Activated CD4-positive, CD25-positive, alpha-beta regulatory T cell treated with anti-CD3 and anti-CD28 coated beads, Interleukin-2, amount 50 U/mL, for 72 hours (primary cell): ENCODE measurements at places on chromosomes 13 and 19.

DNA sequence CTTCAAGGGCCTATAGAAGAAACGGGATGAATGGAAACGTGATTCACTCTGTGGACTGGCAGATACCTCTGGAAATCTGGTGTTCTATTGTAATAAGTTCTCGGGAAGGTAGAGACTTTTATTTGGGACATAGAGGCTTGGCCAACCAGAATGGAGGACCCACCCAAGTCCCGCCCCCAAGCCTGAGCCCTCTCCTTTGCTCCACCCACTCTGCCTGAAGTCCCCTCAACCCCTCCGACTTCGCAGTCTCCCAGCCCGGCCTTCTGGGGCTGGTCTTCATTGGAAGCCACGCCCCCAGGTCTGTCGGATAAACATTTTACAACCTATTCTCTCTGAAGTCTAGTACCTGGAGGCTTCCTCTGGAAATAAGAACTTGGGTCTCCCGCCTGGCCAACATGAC, 16.9 kb downstream of the FBXL12 start:
- DNase-seq, result no peak

GRCh38 chr13:73325723-73326558, 267.1 kb downstream of the KLF5 start:
- DNase-seq, result no peak

GRCh38 chr13:97895383-97895782, 58.1 kb upstream of the IPO5 start:
- DNase-seq, result no peak

DNA sequence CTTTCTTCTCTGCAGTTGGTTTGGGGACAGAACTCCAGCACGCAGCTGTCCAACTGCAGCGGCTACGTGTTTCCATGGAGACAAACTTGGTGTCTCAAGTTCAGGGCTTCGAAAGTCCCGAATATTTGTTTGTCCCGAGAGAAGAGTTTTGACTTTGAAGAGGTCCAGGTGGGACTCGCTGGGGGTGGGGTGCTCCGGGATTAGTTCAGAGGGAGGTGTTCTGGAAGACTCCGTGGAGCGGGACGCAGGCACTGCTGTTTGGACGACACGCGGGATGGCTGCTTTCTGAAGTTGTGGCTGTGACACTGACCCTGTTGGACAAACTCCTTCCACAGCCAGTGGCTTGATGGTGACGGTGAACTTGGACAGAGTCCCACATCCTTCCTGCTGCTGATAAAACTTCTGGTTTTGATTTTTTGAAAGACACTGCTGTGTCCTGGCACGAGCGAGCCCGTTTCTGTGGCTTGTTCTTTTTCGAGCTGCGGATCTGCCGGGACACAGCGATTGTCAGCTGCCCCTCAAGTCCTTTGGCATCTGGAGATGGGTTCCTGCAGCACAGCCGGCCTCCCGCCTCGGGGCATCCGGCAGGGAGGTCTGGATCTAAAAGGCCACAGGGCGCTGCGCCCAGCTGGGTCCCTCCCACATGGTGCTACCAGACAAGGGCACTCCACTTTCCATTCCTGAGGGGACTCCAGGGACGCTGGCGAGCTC, 15.9 kb upstream of the RANBP3 start:
- no peak for DNase-seq

DNA sequence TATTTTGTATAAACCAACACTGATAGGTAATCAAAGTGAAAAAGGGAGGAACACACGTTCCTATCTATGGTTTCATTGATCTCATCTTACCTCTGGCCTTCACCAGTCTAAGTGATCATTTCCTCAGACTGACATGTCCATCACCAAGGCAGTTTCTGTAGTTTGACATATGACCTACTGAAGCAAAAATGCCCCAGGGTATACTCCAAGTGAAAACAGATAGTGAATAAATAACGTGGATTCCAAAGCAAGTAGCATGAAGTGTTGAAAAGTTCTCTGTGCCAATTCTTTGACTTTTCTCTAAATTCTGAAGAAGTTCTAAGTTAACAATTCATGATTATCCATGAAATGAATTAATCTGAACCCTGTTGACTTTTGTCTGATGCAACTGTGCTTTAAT, 334.2 kb upstream of the SGCG start:
- no peak for DNase-seq

DNA sequence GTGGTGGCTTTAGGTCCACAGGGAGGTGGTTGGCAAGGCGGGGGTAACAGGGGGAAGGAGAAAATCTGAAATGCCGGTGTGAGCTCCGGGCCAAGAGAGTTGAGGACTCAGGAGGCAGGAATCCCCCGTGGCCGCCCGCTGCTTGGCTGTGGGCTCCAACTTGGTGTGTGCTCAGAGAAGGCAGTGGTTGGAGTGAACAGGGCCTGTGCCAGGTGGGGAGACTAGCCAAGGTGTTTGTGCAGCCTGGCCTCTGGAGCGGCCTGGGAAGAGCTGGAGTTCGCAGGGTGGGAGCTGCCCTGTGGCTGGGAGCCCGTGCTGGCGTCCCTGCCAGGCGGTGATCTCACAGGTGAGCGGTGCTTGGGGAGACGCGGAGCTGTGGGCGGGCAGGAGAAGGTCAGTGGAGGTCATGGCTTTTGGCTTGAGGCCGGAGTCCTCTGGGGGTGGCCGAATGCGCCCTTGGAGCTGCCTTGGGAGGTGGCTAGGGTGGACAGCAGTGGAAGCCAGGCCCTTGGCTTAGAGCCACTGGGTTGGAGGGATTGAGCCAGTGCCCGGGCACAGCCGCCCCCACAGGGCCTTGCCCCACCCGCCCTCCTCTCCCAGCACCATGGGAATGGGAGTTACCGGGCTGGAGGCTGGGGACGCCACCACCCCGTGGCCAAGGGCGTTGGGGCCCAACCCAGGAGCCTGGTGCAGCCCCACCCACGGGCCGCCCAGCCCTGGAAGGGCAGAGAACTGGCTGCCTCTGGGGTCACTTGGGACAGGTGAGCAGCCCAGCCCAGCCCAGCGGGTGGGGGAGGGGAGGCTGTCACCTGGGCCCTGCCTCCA, 7.1 kb upstream of the CIRBP start:
- DNase-seq, result no peak

GRCh38 chr19:7397687-7398086, 49.0 kb downstream of the ARHGEF18 start:
- no peak for DNase-seq

- DNase-seq, result no peak
These were observed 20.6 kb upstream of the METTL21C start for GRCh38 chr13:102715447-102715846.

GRCh38 chr13:78592584-78592983, 10.8 kb downstream of the POU4F1 start:
- no peak for DNase-seq

DNA sequence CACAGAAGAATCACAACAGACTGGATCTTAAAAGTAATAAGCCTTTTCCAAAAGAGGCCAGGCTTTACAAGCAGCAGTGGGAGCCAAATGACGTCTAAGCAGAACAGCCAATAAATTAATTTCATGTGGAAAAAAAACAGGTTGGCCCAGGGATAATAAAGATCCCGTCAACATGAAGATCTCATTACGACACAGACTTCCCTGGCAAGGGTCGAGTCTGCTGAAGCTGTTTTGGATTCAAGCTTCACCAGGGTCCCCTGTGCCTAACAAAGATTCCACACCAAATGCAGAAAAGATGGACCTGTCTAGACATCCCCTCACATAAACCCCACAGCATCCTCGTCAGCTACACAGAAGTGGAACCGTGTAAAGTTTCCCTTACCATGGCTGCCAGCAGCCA, 215.1 kb upstream of the ZNF507 start:
- no peak for DNase-seq

- DNase-seq, result no peak
These were observed 105.3 kb downstream of the STARD13 start for GRCh38 chr13:33180122-33180804.

- no peak for DNase-seq
These were observed 63.4 kb downstream of the EFNB2 start for GRCh38 chr13:106471957-106472543.

DNA sequence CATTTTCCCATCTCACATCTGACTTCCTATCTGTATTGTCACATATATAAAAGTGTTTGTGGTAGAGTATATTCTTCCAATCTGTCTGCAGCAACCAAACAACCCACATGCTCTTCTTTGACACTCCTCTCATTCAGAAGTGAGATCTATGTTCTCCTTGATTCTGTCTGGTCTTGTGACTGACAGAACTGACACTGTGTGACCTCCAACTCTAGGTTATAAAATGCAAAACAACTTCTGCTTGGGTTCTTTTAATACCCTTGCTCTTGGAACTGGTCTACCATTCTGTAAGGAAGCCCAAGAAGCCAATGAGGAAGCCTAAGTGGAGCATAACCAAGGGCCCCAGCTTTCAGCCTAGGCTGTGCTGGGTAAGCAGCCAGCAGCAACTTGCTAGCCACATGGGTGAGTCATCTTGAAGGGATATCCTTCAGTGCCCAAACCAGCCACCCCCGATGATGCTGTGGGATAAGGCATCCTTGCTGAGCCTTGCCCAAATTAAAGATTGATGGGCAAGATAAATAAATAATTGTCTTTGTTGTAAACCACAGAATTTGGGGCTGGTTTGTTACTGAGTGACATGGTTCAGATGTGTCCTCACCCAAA, 18.4 kb upstream of the ITM2B start:
- no peak for DNase-seq

DNA sequence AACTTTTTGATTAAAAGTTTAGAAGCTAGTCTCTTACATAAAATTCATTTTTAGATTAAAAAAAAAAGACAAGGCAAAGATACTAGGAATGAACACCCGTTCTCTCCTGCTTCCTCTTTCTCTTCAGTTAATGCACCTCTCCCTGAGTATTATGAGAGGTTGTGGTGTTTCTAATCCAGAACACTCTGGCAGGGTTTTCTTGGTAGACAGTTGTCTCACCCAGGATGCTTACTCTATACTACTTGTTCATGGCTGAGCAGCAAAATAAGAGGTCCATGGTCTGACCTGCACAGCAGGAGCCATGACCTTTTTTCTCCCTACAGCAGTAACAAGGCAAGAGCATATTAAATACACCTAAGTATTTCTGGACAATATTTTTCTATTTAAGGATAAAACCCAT, 62.0 kb downstream of the MICU2 start:
- DNase-seq, result no peak

DNA sequence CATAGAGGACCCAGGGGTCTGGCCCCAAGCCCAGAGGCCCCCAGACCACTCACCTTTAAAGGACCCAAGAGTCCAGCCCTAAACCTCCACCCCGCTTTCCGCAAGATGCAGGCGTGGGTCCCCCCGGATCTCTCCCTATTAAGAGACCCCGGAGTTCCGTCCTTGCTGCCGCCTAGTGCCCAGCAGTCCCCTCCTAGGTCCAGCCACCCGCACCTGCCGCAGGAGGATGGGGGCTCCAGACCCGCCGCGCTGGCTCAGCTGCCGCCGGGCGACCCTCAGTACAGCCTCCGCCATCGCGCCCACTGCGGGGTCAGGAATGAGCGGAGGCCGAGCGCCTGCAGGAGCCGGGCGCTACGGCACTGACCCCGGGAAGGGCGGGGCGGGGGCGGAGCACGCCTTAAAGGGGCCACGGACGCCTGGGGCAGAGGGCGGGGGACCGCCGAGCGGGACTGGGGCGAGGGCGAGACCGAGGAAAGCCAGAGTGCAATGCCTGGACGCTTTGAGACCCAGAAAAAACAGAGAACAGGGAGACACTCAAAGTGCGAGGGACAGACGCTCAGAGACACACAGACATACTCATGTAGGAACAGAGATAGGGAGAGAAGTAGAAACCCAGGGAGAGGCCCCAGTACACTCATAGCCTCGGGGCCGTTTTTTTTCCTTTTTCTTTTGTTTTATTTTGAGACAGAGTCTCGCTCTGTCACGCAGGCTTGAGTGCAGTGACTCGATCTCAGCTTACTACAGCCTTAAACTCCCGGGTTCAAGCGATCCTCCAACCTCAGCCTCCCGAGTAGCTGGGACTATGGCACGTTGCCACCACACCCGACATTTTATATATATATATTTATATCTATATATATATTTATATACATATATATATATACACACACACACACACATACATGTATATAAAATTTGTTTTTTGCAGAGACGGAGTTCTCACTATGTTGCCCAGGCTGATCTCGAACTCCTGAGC, at the start of gene ETHE1:
Gene ETHE1 (minus strand): TSS at position 318 of the 976 bp plus-strand sequence. CDS start 24 bp downstream, at position 294.
- peak; percentile 80 for DNase-seq
